Endothelial cell of umbilical vein (primary cell): ENCODE measurements at places on chromosomes 4 and X.
A peak's percentile ranks its signal among the peaks of the same experiment; 100 is the strongest.

- peak; percentile 16 for DNase-seq
Measured at GRCh38 chrX:10507181-10507580, 113.2 kb downstream of the MID1 start.

DNA sequence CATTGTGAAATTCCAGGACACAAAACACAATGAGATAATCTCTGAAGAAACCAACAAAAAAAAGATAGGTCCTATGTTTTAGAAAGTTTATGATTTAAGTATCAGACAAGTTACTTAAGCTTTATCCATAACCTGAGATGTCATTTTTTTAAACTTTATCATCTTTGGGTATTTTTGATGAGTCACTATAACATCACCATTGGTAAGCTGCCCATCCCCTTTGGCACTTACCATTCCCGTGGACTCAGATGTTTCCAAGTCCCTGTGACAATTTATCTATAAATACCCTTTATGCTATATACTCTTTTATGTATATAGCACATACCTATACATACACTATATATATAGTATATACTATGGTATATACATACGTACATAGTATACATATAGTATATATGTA lies 198.9 kb upstream of the GEMIN8 start:
- DNase-seq = no peak

DNA sequence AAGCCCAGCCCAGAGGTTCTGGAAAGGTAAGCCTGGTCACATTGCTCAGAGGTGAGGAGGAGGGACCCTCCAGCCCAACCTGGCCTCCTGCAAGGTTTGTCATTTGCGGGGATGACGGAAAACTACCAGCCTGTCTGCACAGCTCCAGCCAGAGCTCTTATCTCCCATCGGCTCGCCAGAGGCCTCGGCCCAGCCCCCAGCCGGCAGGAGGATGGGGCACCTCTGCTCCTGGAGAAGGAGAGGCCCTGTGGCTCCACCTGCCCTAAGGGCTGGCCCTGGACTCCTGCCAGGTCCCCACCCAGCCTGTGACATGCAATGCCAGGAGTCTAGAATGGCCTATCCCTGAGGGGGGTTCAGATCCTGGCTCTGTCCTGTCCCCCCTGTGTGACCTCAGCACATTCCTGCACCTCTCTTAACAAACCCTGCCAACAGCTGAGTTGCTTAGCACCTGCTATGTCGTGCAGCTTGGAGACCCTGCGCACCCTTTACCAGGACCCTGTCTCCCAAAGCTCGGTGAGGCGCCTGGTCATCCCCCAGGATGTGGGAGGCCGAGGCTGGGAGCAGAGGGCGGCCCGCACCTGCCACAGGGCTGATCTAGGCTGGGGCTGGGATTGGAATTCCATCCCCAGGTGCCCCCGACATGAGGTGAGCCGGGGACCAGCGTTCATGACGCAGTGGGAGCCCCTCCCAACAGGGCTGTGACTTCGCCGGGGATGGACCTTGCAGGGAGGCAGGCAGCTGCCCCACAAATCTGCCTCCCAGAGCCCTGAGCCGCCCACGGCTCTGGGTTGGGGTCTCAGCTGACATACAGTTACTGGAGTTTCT lies 14.4 kb downstream of the ADRA2C start:
- no peak for DNase-seq

DNA sequence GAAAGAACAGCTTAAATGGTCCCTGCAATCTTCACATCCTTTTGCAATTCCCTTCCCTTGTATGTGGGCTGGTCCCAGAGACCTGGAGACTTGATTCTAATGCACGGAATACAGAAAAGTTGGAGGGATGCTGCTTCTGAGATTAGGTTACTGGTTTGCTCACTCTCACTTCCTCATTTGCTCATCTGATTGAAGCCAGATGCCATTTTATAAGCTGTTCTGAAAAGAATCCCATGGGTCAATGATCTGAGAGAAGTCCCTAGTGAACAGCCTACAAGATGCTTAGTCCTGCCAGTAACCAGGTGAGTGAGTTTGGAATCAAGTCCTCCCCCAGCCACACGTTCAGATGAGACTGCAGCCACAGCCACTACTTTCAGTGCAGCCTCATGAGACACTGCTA lies 35.9 kb downstream of the MAGEA1 start:
- no peak for DNase-seq

- no peak for DNase-seq
Measured at GRCh38 chr4:98845960-98846359, 83.0 kb downstream of the EIF4E start.

DNA sequence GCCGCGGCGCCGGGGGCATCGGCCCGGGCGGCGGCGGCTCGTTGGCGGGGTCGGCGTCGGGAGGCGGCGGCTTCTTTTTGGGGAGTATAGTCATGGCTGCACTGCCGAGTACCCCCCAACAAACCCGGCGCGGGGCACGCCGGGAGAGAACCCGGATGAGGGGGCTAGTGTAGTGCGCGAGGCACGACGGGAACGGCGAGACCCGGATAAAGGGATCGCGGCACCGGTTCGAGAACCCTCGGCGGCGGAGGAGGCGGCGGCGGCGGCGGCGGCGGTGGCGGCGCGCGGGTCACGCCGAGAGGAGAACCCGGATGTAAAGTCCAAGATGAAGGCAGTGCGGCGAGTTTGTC lies at the start of gene OTUD5:
Gene OTUD5 (minus strand): TSS at position 131 of the 350 bp plus-strand sequence. CDS start 37 bp downstream, at position 94.
- no peak for DNase-seq

DNA sequence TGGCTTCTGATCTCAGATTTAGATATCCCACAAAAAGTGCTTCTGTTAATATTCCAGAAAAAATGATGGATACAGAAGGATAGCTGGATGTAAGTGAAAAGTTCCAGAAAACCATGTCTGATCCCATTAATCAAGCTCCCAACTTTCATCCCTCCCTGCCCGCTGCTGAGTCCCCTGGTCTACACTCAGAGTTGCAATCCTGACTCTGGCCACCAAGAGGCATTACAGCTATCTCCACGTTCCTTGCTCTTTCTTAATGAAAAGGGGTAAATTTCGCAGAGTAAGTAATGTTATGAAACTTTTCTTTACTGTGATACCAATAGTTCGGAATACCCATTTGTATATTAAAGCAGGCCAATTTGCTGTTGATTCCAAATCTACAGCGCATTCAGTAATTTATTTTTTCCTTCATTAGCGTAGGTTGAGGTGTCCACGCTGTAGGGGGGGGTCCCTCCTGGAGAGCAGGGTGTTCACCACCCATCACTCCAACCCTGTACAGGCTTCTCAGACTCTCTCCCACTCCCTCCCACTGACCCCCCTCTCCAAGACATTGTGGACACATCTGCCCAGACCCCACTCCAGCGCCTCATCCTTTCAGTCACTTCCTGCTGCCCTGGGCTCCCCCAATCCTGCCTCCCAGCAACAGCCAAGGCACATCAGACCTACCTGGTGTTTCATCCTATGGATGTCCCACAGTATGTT lies 55.1 kb downstream of the RAB40A start:
- peak; percentile 55 for DNase-seq

DNA sequence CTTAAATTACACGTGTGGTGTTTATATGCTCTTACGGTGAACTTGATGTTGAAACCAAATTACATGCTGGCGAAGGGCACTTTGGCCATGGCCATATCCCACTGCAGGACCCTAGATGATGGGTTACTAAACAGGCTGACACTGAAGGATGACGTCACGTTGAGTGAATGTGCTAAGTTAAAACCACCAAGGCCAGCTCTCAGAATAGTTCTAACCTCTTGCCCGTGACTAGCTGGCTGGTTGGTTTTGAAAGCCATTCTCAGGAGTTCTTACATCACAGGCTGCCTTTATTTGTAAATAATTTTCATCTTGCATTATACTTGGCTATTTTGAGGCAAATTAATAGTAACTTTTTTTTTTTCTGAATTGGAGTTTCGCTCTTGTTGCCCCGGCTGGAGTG lies 41.3 kb upstream of the PHEX start:
- no peak for DNase-seq

DNA sequence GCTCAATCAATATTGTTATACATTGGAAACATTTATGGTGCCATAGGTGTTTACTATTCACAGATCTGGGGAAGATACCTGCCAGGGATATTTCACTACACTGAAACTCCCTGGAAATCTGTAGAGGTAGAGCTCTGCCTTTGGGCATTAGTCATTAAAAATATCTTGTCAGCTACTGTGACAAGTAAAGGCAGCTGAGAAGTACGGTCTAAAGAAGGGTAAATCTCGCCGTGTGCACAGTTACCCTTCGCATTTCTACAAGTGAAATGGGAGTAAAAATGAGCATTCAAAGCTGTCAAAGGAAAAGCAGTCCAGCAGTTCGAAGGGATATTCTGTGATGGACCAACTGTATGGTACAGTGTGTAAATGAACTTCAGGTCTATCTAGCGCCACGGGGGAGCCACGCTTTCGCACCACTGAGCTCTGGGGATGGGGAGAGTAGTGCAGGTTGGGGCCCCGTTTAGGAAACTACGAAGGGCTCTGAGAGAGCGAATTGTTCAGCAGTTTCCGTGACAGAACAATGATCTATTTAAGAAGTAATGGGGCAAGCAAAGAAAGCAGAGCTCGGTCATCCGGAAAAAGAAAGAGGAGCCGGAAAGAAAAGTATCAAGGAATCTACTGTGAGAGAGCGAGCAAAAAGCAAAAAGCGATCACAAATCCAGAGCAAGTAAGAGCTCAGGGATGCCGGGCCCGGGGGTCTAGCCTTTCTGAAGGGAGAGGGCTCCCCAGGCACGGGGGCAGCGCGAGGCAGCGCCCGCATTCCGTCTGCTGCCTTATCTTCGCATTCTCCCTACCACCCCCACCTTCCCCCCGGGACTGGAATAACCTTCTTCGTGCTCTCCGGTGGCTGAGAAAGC lies 646 bp downstream of the TIGD4 start:
- peak; percentile 34 for DNase-seq

DNA sequence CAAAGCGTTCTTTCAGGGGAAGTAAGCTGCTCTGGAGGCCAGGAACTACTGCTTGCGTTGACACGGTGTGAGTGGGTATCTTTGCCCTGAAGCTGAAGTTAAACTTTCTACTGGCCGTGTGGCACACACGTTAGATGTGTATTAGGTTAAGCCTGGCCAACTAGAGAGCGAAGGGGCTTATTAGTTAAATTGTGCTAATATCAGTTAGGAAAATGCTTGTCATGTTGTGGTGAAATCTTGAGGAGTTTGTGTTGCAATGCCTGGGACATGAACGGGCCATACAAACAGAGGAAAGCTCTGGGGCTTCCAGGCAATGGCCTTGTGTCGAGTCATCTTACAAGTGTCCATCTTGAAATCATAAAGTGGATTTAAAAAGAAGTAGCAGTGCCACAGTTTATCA lies 62.6 kb downstream of the NSUN7 start:
- DNase-seq = no peak

GRCh38 chr4:20248155-20248558 lies 3.5 kb upstream of the SLIT2 start:
- peak; percentile 76 for DNase-seq

DNA sequence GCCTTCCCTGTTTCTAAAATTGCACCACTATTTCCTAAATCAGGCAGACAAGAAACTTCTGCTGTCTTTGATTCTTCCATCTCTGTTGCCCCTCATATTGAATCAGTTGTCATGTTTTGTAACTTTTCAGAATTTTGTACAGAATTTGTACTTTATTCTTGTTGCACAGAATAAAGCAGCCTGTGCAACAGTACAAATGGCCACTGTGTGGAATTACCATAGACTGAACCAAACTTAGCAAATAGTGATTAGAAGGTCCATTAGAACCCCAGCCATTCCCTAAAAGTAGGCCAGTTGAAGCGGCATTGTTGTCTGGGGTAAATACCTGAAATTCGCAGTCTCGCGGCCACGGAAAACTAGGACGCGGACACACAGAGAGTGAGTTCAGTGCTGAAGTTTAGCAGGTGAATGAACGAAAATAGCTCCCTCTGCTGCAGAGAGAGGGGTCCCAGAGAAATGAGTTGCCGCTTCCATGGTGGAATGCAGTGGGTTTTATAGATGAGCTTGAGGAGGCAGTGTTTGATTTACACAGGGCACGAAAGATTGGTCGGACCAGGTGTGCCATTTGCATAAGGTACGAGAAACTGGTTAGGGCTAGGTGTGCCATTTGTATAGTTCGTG lies 71.8 kb downstream of the C4orf33 start:
- peak; percentile 23 for DNase-seq

GRCh38 chr4:8125526-8126056 lies 33.0 kb downstream of the ABLIM2 start:
- no peak for DNase-seq

DNA sequence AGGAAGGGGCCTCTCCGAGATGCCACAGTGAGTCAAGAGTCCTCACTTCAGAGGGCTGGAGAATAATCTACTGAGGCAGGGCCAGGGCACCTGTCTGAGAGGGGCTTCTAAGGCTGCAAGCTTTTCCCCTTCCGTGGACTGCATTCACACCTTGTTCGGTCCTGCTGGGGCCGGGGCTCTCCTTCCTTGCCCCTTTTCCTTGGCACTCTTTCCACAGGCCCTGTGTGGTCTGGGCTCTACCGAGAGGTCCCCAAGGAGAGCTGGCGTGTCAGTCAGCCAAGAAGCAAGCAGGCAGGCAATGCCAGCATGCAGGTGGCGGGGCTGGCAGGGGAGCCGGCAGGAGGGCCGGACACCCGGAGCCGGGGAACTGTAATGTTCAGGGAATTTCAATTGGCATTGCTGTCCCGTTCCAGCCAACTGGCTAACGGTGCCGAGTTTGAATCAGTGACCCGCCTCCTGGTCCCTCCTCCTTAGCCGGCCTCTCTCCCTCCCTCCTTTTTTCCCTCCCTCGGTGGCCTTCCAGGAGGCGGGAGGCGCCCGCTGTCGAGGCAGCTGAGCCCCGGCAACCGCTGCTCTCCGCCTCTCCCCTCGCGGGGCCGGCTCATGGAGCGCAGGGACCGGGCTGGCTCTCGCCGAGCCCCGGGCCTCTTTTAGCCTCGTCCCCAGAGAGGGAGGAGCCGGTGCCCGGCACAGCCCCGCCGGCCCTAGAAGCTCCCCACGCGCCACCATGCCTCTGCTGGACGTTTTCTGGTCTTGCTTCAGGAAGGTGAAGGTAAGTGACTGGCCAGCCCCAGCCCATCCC lies at the start of gene STARD8:
Gene STARD8 (plus strand): TSS at position 511 of the 802 bp plus-strand sequence. CDS start 217 bp downstream, at position 728.
- peak; percentile 57 for DNase-seq

DNA sequence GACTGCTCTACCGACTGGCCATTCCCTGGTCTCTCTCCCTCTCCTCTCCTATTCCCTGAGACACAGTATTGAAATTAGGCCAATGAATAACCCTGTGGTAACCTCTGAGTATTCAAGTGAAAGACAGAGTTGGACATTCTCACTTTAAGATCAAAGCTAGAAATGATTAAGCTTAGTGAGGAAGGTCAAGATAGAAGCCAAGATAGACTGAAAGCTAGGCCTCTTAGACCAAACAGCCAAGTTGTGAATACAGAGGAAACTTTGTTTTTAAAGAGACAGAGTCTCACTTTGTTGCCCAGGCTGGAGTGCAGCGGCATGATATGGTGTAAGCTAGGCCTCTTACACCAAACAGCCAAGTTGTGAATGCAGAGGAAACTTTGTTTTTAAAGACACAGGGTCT lies 64.6 kb downstream of the KDM6A start:
- no peak for DNase-seq

GRCh38 chr4:157667836-157668235 lies 447.3 kb downstream of the GRIA2 start:
- DNase-seq = no peak
